AG09319 (cell line): ENCODE measurements at places on chromosomes 2 and 18.

DNA sequence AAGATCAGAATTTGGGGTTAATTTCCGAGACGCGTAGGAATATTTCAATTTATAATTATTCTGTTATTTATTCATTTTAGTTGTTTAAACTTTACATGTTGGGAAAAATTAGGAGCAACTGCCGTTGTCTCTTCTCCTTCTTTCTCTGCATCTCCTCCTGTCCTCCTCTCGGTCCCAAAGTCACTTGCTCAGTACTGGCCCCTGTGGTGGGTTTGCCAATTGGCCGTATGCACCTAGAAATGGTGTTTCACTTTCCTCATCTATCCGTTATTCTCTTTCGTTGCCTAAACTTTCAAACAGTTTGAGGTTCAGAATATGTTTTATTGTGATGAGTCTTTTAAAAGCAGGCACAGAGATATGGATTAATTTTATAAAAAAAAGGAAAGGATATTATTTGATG, 517.9 kb downstream of the PLCL1 start:
- DNase-seq = no peak

DNA sequence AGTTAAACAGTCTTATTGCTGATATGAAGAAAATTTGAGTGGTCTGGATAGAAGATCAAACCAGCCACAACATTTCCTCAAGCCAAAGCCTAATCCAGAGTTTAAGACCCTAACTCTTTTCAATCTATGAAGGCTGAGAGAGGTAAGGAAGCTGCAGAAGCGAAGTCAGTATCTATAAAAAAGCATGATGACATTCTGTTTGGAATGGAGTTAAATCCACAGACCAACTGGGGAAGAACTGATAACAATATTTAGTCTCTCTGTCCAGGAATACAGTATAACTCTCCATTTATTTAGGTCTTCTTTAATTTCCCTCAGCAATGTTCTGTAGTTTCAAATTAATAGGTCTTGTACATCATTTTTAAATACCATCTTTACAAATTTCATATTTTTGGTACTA, 16.0 kb downstream of the PIGN start:
- no peak for DNase-seq

DNA sequence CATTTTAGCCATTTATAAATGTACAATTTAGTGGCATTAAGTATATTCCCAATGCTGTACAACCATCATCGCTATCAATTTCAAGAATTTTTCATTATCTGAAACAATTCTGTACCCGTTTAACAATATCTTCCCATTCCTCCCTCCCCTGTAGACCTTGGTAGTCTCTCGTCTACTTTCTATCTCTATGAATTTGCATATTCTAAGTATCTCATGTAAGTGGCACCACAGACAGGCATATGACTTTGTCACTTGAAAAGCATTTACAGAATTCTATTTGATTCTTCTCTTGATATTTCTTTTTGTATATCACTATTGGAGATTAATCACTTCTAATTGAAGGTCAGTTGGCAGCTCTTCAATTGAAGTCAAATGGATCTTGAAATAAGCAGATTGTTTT, 48.0 kb downstream of the CCDC138 start:
- DNase-seq = no peak

- no peak for DNase-seq
Observed at GRCh38 chr2:141611176-141611571, 519.6 kb downstream of the LRP1B start.

DNA sequence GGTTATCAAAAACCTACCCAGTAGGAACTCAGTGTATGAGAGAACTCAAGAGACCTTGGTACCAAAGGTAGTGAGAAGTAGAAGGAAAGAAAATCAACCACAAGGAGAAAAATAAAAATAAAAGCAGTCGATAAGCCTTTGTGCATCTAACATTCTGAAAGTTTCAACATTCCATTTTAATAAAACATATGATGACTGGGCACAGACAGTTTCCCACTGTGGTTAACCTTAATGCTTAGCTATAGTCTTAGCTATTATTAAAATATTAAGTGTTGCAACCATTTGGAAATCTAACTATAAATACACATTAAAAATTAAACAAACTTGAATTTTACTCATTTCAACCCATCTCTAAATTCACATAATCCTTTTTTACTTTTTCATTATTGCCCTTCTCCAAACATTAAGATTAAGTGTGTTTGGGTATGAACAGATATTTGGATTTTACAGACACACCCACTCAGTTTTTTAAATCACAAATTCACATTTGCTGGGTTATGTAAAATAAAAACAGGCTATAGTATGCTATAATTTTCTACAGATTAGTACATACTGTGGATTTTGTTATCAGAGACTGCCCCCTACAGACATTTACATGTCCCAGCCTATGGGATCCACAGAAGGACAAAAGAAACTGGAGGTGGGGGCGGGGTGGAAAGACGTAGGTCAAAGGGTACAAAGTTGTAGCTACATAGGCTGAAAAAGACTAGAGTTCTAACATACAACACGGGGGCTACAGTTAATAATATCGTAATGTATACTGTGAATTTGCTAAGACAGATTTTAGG, 32.8 kb downstream of the SRBD1 start:
- no peak for DNase-seq

DNA sequence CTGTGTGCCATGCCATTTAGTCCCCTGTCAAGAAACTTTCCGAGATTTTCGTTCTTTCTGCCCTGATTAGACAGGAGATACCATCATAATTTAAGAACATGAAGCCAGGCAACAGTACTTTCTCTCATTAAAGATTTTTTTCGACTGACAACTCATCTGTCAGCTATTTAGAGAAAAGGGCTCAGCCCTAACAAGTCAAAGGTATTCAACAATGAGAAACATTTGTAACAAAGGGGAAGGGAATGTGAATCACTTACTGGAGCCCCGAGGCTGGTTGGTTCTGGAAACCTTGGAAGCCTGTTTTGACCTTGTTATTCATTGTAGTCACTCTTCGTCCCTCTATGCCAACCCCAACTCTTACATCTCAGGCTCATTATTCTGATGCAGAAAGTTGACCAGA, 199.4 kb downstream of the SPP2 start:
- no peak for DNase-seq

- DNase-seq = no peak
Observed at GRCh38 chr2:132678483-132678882, 8.5 kb upstream of the LYPD1 start.

- no peak for DNase-seq
Observed at GRCh38 chr2:224952936-224953657, 89.2 kb downstream of the DOCK10 start.

GRCh38 chr2:203892207-203892606, 24.6 kb downstream of the CTLA4 start:
- DNase-seq = no peak

- peak; percentile 36 for DNase-seq
Observed at GRCh38 chr2:45458909-45459563, 152.0 kb downstream of the SRBD1 start.

DNA sequence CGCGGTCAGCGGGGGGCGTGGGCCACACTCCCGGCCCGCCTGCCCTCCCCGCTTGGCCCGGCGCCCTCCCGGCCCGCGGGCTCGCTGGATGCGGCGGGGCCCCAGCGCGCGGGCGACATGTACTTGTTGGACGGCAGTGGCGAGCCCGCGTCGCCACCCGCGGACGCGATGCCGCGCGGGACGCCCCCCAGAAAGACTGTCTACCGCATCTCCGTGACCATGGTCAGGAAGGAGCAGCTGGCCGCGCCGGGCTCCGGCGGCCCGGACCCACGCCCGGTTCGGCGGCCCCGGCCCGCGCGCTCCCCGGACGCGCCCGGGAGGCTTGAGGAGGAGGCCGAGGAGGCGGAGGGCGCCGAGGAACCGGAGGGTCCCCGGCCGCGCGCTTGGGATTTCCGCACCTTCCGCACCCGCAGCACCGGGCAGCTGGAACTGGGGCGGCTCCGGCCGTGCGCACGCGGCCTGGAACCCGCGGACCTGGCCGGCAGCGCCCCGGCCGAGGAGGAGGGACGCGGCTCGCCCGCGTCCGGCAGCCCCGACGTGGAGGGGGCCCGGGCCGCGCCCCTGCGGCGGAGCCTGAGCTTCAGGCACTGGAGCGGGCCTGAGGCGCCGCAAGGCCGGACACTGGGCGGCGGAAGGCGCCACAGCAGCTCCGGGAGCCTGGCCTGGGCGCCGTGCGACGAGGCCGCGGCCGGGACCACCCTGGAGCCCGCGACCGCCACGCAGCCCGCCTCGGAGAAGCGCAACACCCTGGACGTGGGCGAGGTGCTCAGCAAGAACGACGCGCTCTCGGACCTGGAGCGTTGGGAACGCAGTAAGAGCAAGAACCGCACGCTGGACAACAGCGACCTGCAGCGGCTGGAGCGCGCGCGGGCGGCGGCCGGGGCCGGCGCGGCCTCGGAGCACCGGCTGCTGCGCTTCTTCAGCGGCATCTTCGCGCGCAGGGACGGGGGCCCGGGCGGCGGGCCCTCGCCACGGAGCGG, 176.4 kb downstream of the AGAP1 start:
- peak; percentile 39 for DNase-seq

DNA sequence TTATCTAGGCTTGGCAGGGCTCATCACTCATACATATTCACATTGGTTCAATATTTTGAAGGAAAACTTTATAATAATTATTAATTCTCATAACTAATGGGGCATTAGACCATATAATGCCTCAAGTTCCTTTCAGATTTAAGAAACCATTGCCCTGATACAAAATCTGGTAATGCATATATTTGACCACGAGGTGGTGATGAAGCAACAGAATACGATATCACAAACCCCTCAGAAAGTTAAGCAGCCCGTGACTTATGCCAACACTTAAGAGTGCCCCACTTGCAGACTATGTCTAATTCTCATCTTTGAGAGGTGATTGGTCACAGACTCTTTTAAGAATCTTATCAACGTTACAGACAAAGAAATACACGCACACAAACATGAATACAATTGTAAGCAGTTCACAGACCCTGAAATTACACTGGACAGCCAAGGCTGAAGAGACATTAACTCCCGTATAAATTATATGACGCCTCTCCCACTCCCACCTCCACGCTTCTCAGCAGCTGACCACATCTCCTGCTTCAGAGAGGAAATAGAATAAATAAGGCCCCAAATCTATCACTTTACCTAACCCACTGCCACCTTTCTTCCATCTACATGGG, 20.7 kb upstream of the DNAH6 start:
- DNase-seq = peak; percentile 34

GRCh38 chr2:238053191-238053776, 7.5 kb upstream of the SCLY start:
- no peak for DNase-seq

DNA sequence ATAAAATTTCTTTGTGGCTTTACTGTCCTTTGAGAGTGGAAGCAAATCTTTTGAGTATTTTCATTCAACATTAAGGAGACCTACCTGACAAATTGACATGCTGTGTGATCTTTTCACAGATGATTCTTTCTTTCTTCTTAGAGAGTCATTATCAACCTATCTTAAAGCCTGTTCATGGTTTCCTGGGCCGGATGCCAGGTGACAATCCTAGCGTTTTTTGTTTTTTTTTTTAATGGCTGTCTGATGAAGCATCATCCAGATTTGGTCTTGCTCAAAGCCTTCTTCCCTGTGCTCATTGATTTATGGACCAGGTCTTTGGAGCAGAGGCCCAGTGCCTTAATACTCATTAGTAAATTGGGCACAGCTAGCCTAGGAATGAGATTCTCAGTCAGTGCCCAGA, 9.8 kb upstream of the MGAT5 start:
- no peak for DNase-seq
